Spinal cord (tissue), 10 donors: ENCODE measurements at places on chromosomes 2 and 18. TPM values are rescaled to one million over a fixed set of nuclear protein-coding genes. Genes with fewer than 3 reads are reported as not detected.

CPLX4 gene
- 0.22 TPM for total RNA-seq

CNDP1 gene
- total RNA-seq, result 0.61 TPM

MOGAT1 gene
- 0.20 TPM for total RNA-seq

KANSL1L gene
- total RNA-seq, result 46.6 TPM

RTP5 gene
- total RNA-seq, result 5.3 TPM

FRZB gene
- total RNA-seq, result 68.5 TPM

SGPP2 gene
- total RNA-seq, result 8.9 TPM
